ENCODE measurements at places on chromosomes 5 and 9.

DNA sequence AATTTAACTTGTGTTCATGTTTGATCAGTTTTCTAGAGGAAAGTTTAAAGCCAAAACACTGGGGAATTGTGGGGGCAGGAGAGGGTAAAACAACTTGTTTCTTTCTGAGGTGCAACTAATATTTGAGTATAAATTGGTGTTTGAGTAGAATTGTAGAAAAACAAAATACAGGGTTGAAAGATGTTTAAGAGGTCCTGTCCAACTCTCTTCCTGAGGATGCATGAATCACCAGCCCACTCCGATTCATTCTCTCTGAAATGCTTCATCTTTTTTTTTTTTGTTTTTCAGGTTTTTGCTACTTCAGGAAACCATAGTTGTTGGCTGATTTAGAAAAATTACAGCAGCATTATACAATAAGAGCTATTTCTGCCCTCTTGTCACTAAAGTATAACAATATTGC lies 42.4 kb upstream of the TMC1 start:
- DNase-seq = no peak

DNA sequence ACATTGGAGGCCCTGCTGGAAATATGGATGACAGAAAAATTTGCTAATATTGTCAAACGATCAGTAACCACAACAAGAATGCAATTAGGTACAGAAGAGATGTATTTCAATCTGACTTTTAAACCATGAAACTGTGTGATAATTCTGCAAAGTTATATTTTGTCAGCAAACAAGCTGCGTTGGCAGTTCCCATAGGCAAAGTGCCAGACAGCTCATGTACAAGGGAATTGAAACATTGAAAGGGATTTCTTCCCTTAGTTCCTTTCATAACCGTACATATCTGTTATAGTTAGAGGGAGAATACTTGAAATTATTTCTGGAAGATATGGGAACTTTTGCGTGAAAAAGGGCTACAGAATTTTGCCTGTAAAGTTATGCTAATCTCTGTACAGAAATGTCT lies 419.4 kb upstream of the PTGER4 start:
- DNase-seq = no peak

DNA sequence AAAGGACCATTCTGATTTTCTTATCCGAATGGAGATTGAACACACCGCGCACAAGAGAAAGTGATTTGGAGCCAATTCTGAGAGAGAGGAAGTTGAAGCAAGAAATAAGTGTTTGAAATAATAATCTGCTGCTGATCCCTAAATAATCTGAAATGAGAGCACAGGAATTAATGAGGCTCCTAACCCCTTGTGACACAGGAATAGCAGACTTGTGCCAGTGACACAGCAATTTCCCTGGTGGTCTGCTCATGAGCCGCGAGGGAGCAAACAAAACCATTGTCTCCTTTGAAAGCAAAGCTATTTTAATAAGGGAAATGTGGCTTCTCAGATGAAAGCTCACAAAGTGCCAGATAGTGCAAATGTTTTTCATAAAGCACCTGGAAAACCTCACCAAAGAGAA lies 936.1 kb upstream of the WWC1 start:
- DNase-seq = no peak

GRCh38 chr5:52657247-52657645 lies 130.5 kb upstream of the ITGA1 start:
- DNase-seq = peak; percentile 30

DNA sequence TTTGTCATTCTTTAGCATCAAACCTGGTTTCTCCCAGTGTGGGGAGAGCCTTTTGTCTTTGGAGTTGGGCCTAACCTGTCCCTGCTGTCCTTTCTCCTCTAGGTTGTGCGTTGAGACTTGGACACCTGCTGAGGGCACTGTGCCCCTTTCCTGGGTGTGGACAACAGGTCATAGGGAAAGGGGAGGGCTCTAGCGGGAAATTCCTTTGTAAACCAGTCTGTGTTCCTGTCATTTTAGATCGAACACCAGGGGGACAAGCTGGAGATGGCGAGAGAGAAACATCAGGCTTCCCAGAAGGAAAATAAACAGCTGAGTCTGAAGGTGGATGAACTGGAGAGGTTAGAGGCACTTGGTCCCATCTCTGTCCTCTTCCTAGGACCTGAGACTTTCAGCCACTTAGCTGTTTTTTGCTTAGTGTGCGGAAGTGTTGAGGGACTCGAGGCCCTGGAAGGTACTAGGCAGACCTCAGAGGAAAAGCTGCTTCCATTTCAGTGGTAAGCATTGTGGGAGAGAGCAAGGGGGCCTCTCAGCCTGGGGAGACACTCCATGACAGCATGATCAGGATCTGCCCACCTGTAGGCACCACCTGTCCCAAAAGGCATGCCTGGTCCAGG lies 8.6 kb upstream of the GLE1 start:
- DNase-seq = no peak

GRCh38 chr5:7018601-7019000 lies 305.4 kb downstream of the TENT4A start:
- no peak for DNase-seq

- DNase-seq = no peak
These were observed 18.2 kb upstream of the STK32A start for GRCh38 chr5:147216552-147217154.

DNA sequence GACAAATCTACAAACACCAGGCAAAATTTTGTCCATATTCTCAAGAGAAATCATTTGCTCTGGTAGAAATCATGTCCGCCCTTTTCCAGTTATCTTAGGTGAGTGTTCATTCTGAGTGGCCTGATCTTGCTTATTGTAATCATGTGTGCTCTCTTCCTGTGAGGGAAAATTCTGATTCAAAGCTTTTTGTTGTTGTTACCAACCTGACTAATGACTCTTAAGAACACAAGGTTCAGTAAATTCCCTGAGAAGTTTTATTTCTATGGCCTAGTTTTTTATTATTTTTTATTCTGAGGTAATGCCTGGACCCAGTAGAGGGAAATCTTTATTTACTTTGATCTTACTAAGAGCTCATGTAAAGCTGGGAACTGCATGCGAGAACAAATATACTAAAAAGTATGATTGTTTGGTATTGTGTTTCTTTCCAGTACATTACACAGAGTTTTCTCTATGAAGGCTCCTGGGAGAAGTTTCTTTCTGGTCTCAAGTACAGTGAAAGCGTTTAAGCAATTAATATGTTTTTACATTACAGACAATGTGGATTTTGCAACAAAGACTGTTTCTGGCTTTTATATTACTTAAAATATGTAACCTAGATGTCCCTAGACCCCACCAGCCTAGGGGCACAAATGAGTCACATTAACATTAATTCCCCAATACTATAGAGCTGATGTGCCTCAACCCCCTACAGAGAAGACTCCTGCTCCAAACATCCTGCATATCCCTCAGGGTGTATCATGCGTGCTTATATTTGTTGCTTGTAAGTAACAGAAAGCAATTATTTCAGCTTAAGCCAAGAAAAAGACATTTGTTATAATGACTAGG lies 138.1 kb downstream of the TMEM167A start:
- DNase-seq = no peak

- no peak for DNase-seq
These were observed 260.3 kb upstream of the SEMA6A start for GRCh38 chr5:116834796-116835515.

- DNase-seq = no peak
These were observed 504.5 kb downstream of the NFIB start for GRCh38 chr9:13809401-13809800.

DNA sequence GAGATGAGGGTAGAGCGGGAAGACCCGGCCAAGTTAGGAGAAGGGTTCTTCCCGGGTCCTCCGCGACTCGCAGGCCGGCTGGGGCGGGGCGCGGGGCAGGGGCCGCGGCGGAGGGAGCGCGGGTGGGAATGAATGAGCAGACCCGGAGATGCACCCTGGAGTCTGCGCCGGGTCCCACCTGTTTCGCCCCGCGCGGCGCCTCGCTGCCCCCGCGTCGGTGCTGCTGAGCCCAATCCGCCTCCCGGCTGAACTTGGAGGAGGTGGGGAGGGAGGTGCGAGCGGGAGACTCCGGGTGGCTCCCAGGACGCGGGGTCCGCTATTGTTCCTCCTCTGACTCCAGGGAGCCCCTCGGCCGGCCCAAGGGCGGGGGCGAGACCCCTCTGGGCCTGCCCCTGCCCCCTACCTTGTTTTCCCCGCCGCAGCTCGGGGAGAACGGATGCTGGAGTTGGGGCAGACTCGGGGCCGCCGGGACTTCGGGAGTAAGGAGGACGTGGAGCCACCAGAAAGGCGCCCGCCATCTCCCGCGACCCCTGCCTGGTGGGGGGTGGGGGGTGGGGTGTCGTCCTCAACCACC lies 659 bp downstream of the RAI14 start:
- peak; percentile 45 for DNase-seq

- no peak for DNase-seq
These were observed 70.4 kb downstream of the NFIB start for GRCh38 chr9:14243514-14244042.

DNA sequence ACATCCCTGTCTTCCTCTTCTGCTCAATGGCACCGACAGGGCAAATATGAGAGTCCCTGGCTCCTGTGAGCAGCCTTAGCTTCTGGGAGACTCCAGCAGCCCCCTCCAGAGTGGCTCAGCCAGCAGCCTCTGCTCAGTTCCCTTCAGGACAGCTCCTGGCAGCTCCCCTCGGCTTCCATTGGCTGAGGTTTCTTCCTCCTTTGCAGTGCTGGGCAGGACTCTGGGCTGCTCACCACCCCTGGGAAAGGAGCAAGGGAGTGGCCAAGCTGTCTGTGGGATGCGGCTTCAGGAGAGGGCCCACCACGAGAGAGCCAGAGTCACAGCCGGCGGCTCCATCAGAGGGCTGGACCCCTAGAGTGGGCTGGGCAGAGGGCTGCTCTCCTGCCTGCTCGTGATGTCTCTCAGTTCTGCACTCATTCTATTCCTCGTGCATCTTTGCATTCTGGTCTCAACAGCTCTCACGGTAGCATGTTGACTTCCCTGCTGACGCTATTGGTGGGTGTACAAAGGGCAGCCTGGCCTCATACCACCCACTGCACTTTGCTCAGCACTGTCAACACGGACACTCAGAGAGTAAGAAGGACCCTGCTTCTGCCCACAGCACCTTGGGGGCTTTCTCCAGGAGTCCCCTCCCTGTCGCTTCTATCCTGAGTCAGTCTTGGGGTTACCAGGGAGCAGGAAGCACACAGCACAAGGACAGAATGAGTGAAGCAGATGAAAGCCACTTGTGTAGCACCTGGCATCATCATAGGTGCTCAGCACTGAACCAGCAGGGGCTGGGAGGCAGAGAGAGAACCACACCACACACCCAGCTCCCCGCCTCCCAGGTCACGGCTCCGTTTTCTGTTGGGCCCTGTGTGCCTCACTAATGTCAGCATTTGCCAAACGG lies 80.9 kb upstream of the ALDH1B1 start:
- no peak for DNase-seq

- DNase-seq = no peak
These were observed 32.5 kb downstream of the SGCD start for GRCh38 chr5:156359476-156359875.

GRCh38 chr5:61352612-61353156 lies 20.6 kb downstream of the ZSWIM6 start:
- DNase-seq = no peak

- DNase-seq = no peak
These were observed 36.4 kb downstream of the RETREG1 start for GRCh38 chr5:16580382-16580781.

DNA sequence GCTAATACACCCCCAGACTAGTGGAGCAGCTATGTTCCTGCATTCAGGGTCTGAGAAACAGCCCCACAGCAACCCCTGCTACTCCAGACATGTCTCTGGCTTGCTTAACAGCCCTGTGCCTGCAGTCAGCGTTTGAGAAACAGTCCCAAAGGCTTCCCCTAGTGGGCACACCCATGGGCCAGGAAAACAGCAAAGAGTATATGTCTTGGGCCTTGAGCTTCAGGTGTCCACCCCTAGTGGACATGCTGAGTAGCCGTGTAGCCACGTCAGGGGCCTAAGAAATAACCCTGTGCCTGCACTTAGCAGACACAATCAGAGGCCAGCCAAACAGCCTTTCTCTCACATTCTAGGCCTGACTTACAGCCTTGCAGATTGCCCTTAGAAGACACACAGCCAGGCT lies 698.6 kb downstream of the PTPRD start:
- DNase-seq = no peak

DNA sequence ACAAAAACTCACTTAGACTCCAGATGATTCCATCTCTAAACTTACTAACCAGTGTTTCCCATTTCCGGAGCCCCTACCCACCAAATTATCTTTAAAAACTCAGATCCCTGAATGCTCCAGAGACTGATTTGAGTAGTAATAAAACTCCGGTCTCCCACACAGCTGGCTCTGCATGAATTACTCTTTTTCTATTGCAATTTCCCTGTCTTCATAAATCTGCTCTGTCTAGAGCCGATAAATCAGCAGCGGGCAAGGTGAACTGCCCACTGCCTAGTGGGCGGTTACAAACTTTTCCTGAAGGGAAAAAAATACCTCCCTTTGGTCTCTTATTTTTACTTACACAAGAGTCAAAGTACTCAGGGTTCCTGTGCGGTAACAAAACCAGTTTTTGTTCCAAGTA lies 624.4 kb upstream of the RORB start:
- no peak for DNase-seq

DNA sequence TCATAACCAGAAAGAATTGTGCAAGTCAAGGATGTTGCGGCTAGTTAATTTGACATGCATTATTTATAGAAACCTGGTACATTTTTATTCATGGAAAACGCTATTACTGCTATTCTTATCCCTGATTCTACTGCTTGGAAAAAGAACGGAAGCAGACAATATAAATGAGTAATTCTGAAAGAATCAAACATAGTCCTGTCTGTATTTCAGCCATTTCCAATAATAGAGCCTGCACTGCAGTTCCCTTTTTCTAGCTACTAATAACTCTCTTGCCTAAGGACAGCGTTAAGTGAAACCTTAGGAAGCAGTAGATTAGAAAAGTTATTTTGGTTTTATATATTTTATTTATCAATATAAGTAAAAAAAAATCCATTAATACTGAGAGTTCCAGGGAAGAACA lies 414.9 kb downstream of the CYLC2 start:
- no peak for DNase-seq
